AG08395 (cell line): ENCODE measurements at places on chromosomes 4 and X.

DNA sequence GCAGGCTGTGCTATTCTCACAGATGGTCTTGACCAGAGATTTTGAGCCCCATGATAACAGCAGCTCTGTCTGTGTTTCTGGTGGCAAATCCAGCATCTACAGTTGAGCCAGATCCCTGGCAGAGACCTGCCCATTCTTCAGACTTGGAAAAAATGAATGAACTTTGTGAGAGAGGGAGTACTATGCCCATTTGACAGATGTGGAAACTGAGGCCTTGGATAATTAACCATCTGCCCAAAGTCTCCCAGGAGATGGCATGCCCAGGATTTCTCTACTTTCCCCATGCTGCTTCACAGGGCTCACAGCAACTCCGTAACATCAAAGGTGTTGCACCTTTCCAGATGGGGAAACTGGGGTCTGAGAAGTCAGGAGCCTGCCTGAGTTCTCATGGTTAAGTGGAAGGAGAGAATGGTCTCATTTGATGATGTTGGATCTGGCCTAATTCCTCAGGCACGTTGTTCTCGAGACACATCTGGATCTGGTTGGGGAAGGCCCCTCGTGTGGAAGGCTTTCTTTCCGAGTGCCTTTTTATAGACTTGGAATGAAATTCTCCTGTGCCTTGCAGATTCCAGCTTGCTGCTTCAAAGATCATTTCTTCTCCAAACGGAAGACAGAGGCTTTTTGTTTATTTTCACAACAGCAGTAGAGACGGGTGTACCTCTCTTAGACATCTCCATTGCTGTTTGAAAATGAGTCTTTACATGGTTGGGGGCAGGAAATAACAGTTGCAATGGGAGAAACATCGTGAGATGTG lies 73.3 kb upstream of the STX18 start:
- peak; percentile 76 for DNase-seq

DNA sequence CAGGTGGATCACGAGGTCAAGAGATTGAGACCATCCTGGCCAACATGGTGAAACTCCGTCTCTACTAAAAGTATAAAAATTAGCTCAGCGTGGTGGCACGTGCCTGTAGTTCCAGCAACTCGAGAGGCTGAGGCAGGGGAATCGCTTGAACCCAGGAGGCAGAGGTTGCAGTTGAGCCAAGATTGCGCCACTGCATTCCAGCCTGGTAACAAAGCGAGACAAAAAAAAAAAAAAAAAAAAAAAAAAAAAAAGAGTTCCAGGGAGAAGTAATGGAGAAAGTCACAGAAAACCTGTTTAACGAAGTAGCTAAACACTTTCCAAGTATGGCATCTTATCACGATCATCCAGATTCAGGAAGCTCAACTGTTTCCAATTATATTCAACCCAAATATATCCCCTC lies 10.9 kb downstream of the KLHL4 start:
- DNase-seq = no peak

DNA sequence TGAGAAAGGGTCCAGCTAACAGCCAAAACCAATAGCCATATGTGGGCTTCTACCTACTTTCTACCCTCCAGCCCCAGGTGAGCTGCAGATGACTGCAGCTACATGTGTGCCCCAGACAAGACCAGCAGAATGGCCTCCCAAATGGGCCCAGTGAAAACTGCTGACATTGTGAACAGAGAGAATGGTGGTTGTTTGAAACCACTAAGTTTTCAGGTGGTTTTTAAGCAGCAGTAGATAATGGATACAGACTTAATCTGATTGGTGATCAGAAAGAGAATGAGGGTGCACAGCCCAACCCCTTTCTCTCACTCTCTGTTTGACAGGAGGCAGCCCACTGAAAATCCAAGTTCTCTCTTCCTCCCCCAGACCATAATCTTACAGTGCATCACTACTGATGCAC lies 42.5 kb upstream of the BBS12 start:
- DNase-seq = no peak

GRCh38 chrX:133645977-133646718 lies 230.9 kb upstream of the GPC4 start:
- peak; percentile 42 for DNase-seq

DNA sequence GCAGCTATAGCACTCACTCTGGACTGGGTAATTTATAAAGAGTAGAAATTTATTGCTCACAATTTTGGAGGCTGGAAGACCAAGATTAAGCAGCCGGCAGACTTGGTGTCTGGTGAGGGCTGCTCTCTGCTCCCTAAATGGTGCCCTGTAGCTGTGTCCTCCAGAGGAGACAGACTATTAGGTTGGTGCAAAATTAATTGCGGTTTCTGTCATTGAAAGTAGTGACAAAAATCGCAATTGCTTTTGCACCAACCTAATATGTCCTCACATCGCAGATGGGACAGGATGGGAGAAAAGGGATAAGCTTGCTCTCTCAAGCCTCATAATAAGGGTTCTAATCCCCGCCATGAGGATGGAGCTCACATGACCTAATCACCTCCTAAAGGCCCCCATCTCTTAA lies 258.1 kb upstream of the VCX3A start:
- no peak for DNase-seq

DNA sequence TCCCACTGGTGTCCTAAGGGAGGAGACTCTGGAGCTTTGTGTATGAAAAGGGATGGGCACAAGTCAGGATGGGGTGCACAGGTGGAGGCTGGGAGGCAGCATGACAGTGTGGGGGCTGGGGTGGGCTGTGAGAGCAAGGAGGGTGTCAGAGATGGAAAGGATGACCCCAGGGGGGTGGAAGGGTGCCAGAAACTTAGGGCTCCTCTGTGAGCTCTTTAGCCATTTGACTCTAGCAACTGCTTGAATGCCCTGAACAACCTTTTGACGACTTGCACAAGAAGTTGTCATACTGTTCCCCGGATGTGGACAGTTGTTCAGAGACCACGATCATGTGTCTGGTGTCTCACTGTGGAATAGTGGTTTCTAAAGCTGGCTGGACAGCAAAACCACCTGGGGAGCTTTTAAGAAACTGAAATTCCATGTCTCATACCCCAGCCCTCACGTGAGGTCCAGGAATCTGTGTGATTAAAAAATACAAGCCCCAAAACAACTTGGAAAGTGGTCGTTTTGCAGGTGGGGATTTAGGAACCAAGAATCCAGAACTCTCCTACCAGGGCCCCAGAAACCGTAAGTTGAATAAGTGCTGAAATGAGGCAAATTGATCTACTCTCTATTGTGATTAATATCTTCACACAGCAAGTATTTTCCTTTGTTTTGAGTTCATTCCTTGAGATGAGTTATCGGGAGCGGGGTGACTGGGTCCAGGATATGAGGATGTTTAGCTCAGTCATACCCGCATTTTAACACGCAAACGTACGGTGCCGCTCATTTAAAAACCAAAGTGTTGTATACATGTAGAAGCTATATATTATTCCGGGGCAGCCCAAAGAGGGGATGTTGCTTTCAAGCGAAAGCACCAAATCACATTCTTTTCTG lies 3.4 kb downstream of the RHOH start:
- no peak for DNase-seq

DNA sequence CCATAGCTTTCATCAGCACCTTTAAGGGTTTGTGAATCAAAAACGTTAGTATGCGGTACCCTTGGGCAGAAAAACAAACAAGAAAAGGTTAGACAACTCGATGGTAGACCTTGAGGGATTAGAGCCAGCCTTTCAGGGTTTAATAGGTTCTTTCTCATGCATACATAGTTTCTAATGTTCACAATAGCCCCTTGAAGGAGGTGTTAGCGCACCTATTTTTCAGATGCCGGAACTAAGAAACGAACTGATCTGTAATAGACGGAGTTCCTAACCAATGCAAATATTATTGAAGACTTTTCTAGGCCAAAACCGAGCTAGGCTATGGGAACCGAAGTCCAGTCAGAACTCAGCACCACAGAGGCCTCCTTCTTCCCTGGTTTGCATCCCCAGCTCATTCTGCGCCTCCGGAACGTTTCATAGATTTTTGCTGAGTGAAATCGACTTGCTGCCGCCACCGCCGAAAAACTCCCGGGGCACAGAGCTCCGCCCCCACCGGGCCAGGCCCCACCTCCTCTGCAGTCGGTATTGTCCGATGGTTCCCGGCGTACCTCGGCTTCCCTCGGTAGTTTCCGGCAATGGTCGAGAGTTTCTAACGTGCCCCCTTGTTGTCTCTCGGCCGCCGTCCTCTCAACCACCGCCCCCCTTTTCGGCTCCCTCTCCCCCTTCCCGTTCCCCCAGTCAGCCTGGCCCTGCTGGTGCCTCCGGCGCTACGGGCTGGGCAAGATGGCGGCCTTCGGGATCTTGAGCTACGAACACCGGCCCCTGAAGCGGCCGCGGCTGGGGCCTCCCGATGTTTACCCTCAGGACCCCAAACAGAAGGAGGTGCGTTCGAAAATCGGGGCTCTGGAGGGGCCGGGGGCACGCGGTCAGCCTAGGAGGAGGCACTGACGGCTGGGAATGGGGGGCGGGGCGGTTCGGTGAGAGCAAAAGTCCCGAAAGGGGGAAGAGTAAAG lies at the start of gene MED12:
MED12 (plus strand) TSS at position 565 of the 953 bp plus-strand sequence; CDS start at position 724, 159 bp downstream.
- DNase-seq = peak; percentile 82

GRCh38 chrX:28398342-28398741 lies 188.9 kb upstream of the IL1RAPL1 start:
- DNase-seq = no peak

DNA sequence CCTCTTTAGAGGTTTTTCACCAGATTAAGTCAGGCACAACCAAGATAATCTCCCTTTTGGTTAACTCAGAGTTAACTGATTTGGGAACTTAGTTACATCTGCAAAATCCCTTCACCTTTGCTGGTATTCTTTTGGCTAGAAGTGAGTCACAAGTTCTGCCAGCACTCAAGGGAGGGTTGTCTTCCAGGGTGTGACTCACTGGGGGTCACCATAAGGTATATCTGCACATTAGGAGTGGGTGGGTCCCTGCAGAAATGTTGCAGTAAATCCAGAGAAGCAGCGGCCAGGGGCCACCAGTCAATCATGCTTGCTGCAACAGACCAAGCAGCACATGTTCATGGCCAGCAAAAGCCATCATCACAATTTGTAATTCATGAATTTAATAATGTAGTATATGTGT lies 59.8 kb upstream of the MAML3 start:
- DNase-seq = no peak

DNA sequence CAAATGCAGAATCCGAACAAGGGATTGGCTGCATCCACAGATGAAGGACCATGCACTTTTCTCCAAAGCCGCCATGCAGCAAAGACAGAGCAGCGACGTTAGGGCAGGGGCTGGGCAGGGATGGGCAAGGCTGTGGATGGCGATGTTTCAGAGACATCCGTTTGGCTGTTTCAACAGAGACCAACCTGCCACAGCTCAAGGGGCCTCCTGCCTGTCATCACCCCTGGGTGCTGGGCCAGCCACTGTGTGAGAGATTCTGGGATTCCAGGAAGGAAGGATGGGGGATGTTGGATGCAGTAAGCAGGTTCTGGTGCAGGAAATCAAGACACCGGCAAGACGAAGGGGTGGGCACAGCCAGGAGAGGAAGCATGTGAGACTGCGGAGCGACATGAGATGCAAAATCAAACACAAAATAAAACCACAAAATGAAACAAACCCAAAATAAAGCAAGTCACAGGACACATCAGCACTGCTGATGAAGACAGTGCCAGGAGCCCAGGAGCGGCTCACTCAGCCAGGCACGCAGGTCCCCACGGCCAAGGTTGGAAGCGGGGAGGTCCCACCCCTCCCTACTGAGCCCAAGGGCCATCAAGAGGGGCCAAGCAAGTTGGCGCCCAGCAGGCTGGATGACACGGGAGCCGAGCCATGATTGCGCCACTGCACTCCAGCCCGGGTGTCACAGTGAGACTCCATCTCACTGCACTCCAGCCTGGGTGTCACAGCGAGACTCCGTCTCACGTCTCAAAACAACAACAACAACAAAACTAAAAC lies 68.1 kb downstream of the FAM53A start:
- no peak for DNase-seq

GRCh38 chrX:153519569-153520286 lies 2.3 kb downstream of the ATP2B3 start:
- peak; percentile 72 for DNase-seq

GRCh38 chrX:153781428-153782047 lies 697 bp downstream of the SRPK3 start:
- peak; percentile 37 for DNase-seq

DNA sequence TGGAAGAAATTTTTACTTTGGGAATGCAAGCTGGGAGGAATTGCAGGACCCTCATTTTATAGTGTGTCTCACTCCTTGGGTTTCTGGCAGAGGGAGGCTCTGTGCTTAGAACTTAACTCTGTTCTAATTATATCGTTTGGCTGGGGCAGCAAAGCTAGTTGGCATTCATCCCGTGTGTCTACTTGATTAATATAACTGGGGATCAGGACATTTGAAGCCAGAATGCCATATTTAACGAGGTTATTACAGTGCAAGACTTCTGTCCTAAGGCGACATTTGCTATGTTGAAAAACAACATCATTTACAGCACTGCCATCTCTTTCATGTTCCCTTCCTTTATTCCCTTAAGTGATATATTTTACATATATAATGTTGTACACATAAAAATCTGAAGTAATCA lies 179.1 kb upstream of the TBC1D9 start:
- no peak for DNase-seq

DNA sequence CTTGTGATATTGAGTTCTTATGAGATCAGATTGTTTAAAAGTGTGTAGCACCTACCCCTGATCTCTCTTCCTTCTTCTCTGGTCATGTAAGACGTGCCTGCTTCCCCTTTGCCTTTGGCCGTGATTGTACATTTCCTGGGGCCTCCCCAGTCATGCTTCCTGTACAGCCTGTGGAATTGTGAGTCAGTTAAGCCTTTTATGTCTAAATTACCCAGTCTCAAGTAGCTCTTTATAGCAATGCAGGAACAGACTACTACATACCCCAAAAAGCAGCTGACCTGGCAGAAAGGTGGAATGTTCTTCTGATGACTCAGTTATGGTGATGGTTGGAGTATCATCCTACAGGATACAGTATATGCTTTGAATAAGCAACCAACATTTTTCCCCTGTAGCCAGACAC lies 11.4 kb upstream of the MCUB start:
- peak; percentile 27 for DNase-seq

GRCh38 chr4:162131256-162131655 lies 32.5 kb downstream of the FSTL5 start:
- no peak for DNase-seq

DNA sequence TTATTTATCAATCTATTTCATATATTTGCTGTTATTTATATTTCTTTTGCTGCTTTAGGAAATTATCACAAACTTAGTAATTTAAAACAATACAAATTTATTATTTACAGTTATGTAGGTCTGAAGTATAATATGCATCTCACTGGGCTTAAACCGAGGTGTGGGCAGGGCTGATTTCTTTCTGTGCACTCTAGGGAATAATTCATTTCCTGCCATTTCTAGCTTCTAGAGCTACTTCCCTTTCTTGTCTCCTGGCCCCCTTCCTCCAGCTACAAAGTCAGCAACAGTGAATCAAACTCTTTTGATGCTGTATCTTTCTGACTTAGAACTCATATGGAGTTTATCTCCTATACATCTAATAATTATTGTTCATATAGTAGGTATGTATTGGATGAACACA lies 303.5 kb upstream of the ARSJ start:
- no peak for DNase-seq
